Activated T-cell treated with anti-CD3 and anti-CD28 coated beads, Interleukin-2, amount 50 U/mL, for 24 hours (primary cell): ENCODE measurements at places on chromosomes 7 and 10.

DNA sequence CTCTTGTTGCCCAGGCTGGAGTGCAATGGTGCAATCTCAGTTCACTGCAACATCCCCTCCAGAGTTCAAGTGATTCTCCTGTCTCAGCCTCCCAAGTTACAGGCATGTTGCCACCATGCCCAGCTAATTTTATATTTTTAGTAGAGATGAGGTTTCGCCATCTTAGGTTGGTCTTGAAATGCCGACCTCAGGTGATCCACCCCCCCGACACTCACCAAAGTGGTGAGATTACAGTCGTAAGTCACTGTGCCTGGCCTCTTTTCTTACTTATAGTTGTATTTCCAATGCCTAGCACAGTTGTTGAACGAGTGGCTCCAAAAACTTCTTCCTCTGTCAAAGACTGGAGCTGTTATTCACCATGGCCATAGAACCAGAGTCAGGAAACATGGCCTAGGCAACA, 6.7 kb downstream of the RNF216 start:
- no peak for DNase-seq

- no peak for DNase-seq
These were observed 40.4 kb downstream of the AFAP1L2 start for GRCh38 chr10:114363745-114364454.

- DNase-seq, result no peak
These were observed 331.8 kb downstream of the CALN1 start for GRCh38 chr7:72080341-72080766.

DNA sequence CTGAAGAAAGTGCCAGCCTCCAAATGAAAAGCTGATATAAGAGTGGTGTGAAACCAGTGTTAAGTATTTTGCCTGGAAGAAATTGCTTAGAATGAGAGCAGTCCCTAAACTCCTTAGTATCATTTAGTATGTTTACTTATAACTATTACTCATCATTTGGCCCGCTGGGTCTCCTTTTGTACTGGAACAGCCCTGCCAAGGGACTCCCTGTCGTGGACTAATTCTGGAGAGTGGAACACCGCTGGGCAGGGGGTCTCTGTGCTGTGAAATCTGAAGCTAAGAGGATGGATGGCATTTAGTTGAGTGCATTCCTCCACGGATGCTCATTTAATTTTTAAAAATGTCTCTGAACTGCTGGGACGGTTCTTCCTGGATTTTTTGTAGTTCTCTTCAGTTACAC, 889.9 kb upstream of the C7orf33 start:
- no peak for DNase-seq

DNA sequence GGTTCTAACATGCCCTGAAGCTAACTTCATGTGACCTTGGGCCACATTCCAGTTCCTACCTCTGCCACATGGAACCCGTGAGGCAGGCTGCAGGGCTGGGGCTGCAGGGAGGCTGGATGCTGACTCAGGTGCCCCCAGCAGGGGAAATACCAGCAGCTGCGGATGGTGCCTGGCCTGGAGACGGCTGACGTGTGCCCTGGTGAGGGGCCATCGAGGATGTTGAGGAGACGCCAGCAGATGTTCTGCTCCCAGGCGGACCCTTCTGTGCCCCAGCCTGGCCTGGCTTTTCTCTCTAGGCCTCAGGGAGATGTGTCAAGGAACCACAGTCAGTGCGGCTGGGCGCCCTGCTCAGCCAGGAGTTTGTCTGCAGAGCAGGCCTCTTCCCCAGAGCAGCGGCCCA, 8.8 kb downstream of the BAG3 start:
- DNase-seq, result no peak

DNA sequence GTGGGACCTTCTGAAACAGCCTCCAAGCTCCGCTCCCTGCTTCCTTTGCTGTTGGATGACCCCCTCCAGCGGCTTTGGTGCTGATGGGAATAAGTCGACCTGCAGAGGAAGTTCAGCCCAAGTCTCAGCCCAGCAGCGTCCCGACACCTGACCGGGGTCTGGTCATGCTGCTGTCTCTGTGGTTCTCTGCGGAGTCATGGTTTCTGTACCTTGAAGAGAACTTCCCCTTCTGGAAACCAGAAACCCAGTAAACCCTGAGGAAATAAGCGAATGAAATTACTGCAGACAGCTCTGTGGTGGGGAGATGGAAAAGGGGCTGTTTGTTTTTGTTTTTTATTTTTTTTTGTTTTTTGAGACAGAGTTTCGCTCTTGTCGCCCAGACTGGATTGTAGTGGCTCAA, 18.3 kb upstream of the ZNF12 start:
- no peak for DNase-seq

- no peak for DNase-seq
These were observed 33.5 kb upstream of the ADAM12 start for GRCh38 chr10:126421756-126422256.

DNA sequence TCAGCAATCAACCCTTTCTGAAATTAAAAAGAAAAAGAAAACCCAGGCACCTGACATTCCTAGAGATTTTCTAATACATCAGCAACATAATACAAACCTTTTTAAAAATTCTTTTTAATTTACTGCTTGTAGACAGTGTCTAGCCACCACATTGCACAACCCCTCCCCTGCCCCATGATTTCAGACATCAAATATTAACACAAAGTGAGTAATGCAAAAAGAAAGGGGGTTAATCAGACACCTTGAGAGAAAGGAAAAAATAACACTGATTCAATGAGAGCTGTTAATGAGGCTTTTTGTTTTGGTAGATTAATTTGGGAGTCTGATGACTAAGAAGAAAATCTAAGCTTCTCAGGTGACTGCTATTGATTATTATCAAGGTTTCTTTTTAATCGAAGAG, 55.3 kb downstream of the SLC25A13 start:
- DNase-seq, result no peak

DNA sequence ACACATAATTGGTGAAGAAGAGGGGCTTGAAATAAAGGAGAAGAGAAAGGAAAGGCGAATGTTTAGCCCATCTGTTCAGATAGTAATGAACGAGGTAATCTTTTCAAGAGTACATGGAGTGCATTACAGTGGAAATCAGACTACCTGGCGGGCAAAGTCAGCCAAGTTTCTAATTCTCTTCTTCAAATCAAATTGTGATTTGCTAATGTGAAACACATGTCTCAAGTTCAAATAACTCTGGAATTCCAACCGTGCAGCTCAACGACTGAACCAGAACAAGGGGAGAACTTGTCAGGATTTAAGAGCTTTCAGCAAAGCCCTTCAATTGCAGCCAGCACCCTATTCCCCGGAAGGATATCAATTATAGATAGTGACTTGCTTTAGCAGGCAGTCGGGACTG, 216.9 kb downstream of the GLI3 start:
- DNase-seq, result no peak
